ENCODE measurements at places on chromosomes 13 and 19.
A peak's percentile ranks its signal among the peaks of the same experiment; 100 is the strongest.

DNA sequence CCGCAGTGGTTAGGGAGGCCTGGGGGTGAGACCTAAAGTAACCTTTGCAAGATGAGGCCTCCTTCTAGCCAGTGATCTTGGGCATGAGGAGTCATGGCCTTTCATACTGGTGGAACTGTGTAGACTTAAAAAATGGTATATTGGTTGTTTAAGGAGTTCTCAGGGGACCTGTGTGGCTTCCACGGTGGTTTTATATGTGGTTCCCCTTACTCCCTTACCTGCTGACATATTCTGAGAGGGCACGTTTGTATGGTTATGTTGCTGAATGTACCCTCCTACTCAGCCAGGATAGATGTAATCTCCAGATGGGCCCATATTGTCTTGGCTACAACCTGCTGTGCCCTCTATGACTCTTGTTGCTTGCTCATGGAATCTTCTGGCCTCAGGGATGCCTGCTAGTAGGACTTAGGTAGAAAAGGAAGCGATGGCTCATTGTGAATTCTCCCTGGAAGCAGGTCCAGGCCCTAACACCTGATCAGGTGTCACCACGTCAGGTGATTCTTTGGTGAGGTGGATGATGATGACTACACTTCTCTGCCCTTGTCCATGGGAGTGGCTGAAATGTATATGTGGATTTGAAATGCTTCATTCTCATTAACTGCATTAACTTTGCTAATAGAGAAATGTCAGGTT is 1.8 kb downstream of the ZNF460 start:
- DNase-seq = no peak

- DNase-seq = no peak
These were observed 102.7 kb upstream of the POSTN start for GRCh38 chr13:37701306-37701705.

- no peak for DNase-seq
These were observed 6.1 kb downstream of the SH2D3A start for GRCh38 chr19:6761053-6761676.

- DNase-seq = peak; percentile 87
These were observed at the start of gene CERS4 for GRCh38 chr19:8208922-8209461. Gene CERS4, plus strand, starts transcription at chr19:8209370. Its CDS starts 41,707 bp downstream, at chr19:8251077.

DNA sequence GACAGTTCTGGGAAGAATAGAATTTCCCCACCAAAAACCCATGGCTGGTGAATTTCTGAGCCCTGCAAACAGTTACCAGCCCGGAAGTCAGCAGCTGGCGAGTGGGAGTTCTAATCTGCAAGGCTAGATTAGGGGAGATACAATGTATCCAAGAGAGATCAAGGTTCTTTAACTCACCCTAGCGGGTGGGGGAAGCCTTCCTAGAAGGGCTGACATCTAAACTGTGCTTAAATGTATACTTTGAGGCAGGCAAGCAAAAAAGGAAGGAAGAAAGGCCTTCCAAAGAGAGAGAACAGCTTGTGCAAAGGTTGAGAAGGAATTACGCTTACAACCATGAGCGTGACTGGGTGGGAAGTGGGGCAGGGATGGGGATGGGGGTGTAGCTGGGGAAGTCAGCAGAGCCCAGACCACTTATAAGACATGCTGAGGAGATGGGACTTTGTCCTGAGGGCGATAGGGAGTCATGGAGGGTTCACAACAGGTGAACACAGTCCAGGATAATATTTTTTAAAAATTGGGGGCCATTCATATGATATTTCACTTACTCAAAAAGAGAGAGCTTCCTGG is 20.8 kb upstream of the ZNRF4 start:
- DNase-seq = no peak

DNA sequence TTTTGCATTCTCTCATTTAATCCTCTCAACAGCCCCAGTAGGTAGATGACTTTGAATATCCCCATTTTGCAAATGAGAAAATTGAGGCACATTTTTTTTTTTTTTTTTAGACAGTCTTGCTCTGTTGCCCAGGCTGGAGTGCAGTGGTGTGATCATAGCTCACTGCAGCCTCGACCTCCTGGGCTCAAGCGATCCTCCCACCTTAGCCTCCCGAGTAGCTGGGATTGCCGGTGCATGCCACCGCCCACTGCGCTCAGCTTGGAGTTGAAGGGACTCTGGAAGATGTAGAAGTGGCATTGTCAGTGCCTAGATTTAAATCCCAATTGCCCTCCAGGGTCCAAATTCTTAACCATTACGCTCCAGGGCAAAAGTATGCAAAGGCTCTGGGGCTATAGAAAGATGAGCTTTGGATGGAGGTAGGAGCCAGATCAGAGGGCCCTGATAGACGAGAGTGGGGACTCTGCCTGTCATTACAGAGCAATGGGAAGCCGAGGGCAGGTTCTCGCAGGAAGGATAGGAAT is 813 bp upstream of the MCOLN1 start:
- no peak for DNase-seq

DNA sequence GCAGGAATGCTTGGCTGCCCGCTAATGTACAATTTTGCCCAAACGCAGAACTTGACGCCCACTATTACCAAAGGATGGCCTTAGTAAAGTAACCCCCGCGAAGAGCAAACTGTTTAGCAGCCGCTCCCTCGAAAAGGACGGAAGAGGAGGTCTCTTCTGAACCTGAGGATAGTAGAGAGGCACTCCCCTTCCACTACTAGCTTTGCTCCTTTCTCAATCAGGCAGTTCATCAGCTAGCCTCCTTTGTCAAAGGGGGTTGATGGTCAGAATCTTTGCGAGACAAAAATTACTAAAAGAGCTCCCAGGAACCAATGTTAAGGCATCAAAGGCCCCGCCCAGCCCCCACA is 534 bp downstream of the CAB39L start:
- DNase-seq = no peak

- DNase-seq = no peak
These were observed 359.8 kb upstream of the HTR2A start for GRCh38 chr13:47256618-47257017.

- DNase-seq = no peak
These were observed 28.3 kb upstream of the AKT2 start for GRCh38 chr19:40313229-40313983.

DNA sequence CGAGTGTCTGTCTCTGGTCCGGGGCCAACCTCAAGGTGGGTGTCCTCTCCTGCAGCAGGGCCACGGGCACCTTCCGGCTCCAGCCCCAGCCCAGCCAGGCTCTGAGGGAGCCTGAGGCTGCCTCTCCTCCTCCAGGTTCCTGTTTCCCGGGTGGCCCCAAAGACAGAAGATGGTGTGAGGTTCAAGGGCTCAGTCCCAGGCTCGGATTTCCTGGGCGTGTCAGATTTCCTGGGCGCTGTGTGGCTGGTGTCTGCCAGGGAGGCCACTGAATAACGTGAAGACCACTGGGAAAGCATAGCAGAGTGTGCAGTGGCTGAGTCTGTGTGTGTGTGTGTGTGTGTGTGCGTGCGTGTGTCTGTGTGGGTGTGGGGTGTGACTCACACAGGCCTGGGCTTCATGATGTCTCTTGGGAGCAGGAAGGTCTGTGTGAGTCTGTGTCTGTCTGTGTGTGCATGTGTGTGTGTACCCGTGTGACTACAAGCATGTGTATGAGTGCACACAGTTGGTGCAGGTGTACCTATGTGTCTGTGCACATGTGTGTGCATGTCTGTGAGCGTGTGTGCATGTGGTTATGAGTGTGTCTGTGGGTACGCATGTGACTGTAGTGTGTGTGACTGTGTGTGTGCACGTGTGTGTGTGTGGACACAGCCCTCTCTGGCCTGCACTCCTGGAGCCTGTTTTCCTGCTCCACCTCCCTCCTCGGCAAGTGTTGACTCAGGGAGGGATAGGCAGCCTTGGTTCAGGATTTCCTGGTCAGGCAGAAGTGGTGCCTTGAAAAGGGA is 28.3 kb downstream of the CEBPA start:
- no peak for DNase-seq

Data from caudate nucleus (tissue), 63 donors.